NCI-H69 (cell line): ENCODE measurements at places on chromosomes 4 and X.

DNA sequence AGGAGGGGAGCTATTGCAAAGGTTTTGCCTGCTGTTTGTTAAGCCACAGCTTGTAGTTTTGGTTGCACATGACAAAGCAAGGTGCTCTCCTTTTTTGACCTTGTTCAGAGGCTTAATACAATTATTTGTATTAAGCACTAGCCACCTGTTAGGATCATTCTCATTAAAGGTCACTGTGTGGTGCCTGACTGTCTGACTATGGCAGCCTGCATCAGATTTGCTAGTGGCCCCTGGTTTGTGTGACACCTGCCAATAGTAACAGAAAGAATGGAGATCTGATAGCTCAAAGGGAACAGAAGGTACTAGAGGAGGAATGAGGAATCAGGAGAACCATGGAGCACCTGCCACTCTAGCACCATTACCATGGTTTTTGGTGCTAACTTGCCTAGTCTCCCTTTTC lies 102.5 kb downstream of the POLA1 start:
- DNase-seq, result no peak

- no peak for DNase-seq
Observed at GRCh38 chr4:59966758-59967157, 1233.4 kb upstream of the ADGRL3 start.

GRCh38 chr4:94741304-94741703 lies 16.5 kb upstream of the BMPR1B start:
- DNase-seq, result no peak

DNA sequence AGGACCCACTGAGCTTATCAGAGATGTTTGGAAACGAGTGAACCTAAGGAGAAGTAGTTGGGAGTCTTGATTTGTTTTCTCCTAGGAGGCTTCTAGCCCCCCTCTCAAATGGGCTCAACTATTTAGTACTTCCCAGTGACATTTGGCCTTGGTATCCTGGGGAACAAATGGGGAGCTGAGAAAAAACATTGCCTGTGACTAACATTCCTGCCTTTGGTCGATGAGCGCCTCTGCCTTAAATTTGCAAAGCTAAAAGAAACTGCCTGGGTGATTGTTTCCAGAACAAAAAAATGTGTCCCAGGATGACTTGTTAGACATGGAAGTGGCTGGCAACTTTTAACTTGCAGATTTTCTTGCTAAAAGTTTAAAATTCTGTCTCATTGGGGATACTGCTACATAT lies 58.8 kb upstream of the IGFBP7 start:
- DNase-seq, result no peak

- DNase-seq, result no peak
Observed at GRCh38 chr4:73752424-73752823, 12.1 kb downstream of the CXCL8 start.
